ENCODE measurements at places on chromosomes 16 and 17.

DNA sequence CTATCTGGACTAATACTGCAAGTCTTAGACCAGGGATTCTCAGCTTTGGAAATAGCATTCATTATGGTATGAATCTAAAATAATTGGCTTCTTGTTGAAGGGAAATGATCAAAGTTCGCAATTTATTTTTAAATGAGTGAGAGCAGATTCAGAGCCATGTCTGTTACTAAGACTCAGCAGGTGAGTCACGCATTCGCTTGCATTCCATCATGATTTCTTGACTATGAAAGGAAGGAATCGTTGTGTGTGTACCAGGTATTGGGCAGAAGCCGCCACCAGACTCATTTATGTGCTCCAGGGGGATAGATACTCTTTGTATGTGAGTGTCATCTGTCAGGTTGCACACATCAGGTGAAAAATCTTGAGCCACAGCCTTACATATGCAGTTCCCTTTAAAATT, 10.8 kb downstream of the GSG1L2 start:
- no peak for DNase-seq

DNA sequence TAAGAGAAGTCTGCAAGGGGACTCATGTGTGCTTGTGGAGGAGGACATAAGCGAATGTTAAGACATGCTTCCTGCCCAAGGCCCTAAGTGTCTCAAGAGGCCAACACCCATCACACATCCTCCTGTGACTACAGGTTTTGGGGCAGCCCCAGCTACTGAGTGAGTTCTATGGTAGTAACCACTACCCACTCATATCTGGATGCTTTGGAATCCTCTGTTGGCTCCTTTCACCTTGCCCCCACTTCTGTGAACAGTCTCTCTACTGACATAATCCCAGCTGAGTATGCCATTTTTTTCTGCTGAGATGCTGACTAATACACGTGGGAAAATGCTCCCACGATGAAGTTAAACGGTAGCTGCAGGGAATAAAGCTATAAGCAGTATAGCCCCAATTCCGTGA, 153.5 kb downstream of the VPS53 start:
- no peak for DNase-seq

- no peak for DNase-seq
Measured at GRCh38 chr16:79415983-79416640, 184.4 kb downstream of the MAF start.

DNA sequence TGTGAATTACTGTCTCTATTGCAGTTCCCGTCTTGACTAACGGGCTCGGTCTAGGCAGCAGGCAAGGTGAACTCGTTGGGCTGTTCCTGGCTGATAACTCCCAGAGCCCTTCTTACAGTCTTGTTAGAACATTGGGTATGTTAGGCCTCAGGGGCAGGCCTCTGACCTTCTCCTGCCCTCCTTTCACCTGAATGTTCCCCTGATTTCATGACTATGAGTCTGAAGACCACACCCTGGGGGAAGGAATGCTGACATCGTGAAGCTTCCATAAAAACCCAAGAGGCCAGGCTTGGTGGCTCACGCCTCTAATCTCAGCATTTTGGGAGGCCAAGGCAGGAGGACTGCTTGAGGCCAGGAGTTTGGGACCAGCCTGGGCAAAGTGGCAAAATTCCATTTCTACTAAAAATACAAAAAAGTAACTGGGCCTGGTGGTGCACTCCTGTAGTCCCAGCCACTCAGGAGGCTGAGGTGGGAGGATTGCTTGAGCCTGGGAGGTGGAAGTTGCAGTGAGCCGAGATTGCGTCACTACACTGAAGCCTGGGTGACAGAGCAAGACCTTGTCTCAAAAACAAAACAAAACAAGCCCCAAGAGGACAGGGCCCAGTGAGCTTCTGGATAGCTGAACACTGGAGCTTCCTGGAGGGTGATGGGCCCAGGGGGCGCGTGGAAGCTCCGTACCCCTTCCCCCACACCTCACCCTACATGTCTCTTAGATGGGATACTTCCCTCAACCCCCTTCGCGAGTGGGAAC, 47.8 kb upstream of the FBXO47 start:
- DNase-seq: no peak

- DNase-seq: no peak
Measured at GRCh38 chr17:3656353-3656752, 12.0 kb downstream of the TAX1BP3 start.

- no peak for DNase-seq
Measured at GRCh38 chr17:70558821-70559220, 389.5 kb downstream of the KCNJ2 start.

DNA sequence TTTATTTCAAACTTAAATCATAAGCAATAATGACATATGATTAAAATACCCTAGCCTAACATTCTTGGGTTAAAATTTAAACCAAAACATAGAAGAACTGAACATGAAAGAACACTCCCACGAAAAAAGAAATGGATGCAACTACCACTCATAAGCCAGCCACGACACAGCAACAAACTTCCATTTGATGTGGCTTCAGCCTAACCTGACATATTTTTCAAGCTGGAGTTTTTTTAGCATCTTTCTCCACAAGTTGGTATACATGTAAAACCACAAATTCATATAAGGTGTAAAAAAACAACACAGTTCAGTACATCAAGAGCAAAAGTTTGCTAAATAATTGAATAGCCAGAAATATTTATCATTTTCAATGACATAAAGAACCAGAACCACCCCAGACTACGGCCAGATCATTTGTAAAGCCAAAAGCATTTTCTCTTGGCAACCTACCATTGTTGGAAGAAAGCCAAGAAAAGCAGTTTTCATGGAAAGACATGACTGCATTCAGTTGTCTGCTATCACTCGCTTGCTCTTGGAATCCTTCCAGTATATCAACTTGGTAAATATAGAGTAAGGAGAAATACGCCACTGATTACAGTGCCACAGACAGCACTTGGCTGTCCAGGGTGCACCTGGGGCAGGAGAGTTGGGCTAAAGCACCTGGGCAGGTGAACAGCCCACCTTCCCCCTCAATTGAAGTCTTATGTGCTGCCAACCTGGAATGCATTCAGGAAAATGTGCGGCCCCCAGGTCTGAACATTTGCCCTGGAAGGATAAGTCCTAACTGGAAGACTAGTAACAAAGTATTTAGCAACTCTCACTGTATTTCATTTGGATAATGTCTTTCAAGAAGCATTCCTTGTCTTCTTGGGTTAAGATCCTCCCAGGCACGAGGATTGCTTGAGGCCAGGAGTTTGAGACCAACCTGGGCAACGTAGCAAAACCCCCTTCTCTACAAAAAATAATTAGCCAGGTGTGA, 60.5 kb downstream of the CREBBP start:
- DNase-seq: no peak

DNA sequence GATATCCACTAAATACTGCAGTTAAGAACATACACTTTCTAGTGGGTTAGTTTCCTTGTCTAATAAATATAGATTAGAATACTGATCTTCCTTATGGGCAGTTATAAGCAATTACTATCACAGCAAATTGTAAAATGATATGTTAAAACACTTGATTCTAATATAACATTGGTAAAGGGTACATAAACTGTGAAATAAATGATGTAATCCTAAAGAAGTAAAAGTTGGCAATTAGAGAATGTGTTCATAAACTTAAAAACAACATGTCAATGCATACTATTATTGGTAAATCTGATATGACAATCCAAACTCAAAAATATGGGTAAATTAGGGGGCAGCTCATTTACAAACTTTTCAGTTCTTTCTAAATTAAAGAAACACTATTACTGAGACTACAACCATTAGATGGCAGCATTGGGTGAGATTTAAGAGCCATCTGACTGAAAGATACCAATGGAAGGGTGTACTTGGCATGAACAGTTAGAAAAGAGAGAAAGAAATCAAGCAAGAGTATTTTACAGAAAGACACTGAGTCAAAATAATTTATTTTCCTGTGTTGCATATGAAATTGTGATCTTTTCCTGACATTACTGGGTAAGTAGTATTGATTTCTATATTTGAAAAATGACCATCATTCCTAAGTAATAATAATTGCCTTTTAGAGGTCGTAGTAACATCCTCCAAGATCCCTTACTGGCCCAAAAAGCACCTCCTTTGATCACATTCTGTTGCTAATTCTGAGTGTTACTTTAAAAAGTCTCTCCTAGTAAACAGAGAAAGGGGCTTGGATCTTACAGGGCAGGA, 119.6 kb downstream of the SPAG9 start:
- no peak for DNase-seq

- DNase-seq: no peak
Measured at GRCh38 chr17:32588982-32589381, 102.2 kb downstream of the CDK5R1 start.

DNA sequence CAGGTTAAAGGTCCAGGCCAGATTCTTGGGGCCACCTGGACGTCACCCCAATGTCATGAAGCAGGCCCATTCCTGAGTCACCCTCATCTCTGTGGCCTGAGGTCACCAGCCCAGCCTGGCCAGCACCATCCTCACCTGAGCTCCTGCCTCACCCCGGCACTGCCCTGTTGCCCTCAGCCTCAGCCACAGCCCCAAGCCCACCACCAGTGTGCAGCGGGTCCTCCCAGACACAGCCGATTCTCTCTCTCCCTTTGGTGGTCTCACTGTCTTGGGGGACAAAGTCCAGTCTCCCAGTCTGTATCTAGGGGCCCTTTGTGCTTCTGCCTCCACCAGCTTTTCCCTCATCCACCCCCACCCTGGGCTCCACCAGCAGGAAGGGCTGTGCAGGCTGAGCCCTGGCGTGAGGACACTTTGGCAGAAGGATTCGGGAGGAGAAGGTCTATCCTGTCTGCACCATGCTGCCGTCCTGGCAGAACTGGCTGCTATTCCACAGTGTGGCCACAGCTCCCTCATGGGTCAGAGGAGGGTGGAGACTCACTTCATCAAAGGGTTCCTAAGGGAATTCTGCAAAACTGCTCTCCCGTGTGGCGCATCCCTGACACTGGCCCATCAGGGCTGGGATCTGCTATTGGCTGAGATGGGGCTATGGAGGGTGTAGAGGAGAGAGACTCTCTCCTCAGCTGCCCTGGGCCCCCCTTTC, 64.3 kb downstream of the PRMT7 start:
- DNase-seq: no peak

DNA sequence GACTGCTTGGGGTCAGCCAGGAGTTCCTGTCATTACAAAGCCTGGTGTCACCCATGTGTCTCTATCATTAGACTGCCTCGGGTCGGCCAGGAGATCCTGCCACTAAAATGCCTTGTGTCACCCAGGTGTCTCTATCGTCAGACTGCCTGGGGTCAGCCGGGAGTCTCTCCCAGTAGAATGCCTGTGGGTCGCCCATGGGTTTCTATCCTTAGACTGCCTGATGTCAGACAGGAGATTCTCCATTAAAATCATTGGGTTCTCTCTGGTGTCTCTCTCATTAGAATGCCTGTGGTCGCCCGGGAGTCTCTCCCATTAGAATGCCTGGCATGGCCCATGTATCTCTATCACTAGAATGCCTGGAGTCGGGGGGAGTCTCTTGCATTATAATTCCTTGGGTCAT, 2231.0 kb downstream of the TP53TG3F start:
- no peak for DNase-seq

GRCh38 chr17:14760212-14760611, 459.3 kb downstream of the HS3ST3B1 start:
- no peak for DNase-seq

DNA sequence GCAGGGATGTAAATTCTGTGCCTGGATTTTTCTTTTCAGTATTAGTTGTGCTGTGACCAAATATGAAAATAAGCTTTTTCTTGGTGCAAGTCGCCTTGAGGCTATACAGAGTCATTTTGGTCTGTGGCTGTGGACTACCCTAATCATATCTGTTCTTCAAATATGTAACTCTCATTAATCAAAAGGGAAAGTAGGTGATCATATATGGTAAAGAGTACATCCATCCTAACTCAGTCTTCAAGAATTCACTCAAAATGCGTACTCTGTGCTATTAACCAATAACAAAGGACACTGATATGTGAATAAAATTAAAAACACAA, 2.6 kb downstream of the CPD start:
- no peak for DNase-seq

Data from activated naive CD4-positive, alpha-beta T cell (primary cell).